ENCODE measurements at places on chromosomes 3 and 15.

DNA sequence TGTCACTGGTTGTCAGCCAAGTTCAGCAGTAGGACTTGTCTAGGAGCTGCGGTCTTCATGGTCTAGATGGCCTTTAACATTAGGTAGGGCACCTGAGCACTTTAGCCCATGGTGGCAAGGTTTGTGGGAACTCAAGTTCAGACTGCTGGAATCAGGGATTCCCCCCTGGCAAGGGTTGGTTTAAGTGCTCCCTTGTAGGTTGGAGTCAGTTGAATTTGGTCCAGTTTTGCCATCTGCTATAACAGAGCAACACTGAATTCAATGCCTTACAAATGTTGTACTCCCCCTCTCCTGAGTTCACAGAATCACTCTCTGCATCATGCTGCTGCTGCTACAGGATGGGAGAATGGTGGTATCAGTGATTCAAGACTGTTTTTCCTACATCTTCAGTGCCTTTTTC is 509.3 kb downstream of the VGLL3 start:
- no peak for DNase-seq

- peak; percentile 51 for DNase-seq
Measured at GRCh38 chr15:77475001-77475400, 54.3 kb downstream of the HMG20A start.

- DNase-seq: no peak
Measured at GRCh38 chr3:52456800-52457183, 1.4 kb downstream of the NISCH start.

DNA sequence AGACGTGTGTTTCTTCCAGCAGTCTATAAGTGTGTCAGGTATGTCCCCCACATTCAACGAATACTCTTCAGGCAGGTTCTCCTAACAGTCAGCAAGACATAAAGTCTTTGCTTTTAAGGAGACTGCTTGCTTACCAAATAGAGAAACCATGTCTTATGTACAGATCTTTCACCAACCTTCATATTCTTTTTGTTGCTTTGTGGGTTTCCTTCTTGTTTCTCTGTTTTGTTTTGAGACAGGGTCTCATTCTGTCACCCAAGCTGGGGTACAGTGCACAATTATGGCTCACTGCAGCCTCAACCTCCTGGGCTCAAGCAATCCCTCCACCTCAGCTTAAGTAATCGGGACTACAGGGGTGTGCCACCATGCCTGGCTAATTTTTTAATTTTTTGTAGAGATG is 14.3 kb downstream of the DYNC1LI1 start:
- no peak for DNase-seq

GRCh38 chr3:190581041-190581541 is 67.2 kb downstream of the IL1RAP start:
- DNase-seq: no peak

DNA sequence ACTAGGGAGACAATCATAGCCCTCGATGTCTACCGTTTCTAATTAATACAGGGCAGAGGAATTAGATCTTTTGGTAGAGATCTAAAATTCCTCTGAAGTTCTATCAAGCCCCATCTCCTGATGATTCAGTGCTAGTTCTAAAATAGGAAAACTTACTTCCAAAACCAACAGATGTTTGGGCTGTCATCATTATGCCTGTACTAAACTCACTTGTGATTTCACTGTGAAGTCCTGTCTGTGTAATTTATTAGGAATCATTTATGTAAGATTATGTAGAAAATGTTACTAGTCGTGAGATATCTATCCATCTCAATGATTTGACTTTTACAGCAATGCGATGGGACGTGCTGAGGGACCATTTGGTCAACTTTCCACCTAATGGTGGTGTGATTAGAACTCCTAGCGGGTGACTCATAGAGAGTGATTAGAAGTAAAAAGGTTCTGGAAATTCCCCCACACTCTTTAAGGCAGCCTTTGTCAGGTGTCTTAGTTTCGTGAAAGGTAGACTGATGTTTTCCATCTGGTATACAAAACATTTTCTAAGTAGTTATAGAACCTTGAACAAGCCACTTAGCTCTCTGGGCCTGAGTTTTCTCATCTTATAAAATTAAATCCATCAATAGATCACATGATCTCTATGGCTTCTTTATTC is 34.2 kb downstream of the LIPC start:
- DNase-seq: no peak

DNA sequence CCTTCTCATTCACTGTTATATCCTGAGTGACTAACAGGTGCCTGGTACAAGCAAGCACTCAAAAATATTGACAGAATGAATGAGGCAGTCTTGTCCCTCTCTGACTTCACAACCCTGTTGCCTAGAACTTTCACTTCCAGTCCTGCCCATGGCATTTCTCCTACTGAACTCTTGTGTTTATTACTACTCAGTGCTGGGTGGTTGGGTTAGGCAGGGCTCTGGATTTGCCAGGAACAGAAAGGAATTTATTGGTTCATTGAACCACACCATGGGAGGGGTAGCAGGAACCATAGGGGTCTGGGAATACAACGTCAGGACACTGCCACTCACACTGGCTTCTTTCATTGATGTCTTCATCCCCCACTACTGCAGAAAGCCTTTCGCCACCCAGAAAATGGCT is 41.9 kb upstream of the SEMA4B start:
- DNase-seq: no peak

- DNase-seq: peak; percentile 1
Measured at GRCh38 chr3:22555753-22556435, 647.2 kb upstream of the UBE2E2 start.

DNA sequence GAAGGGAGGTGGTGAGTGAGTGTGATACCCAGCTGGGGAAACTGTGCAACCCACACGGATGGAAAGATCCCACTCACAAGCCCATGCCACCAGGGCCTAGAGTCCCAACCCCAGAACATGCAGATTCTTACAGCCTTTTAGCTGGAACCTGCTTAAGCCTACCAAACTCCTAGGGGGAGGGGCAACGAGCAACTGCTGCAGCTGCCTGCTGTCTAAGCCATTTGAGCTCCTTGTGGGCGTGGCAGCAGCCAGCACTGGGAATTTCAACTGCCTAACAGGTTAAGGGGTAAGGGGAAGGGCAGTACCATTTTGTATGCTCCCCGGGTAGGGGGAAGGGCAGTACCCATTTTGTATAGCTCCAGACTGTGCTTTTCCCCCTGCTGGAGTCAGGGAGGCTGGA is 673.2 kb upstream of the BCHE start:
- DNase-seq: no peak

DNA sequence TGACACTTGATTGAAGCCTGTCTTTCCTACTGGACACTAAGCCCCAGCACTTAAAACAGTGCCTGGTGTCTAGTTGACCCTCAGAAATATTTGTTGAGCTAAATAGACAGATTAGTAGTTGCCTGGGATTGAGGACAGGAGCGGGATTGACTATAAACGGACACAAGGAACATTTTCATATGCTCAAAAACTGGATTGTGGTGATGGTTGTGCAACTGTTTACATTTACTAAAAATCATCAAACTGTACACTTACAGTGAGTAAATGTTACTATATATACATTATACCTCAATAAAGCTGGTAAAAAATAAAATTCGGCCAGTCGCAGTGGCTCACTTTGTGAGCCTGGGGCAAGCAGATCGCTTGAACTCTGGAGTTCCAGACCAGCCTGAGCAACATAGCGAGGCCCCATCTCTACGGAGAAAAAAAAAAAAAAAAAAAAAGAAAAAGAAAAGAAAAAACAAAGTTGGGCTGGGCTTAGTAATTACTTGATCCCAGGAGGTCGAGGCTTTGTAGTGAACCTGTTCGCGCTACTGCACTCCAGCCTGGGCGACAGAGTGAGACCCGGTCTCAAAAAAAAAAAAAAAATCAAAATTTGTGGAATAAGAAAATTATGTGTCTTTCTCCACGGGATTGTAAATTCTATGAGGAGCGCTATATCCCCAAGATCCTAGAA is 632 bp upstream of the IDH3A start:
- no peak for DNase-seq

DNA sequence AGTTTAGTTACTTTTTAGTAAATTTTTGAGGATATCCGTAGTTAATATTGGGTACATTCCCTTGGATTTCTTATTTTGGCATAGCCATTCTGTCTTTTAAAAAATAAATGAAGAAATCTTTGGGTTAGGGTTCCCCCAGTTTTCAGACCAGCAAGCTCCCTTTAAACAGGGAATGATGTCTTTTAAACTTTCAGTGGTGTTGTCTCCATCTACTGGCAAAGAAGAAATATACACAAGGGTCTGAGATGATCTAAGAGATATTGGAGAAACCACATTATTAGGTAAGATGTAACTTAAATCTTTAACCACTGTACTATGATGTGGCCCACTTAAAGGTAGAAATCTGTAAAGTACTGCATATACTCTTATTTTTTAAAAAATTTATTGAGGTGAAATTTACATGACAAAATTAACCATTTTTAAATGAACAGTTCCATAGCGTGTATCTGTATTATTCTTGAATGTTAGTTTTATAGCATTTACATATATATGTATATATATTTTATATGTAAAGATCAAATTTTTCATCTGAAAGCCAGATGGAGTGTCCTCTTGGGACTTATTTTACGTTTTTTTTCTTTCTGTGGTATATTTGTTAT is 35.1 kb upstream of the EIF3J start:
- DNase-seq: no peak

GRCh38 chr3:66303491-66303901 is 82.7 kb downstream of the SLC25A26 start:
- no peak for DNase-seq

DNA sequence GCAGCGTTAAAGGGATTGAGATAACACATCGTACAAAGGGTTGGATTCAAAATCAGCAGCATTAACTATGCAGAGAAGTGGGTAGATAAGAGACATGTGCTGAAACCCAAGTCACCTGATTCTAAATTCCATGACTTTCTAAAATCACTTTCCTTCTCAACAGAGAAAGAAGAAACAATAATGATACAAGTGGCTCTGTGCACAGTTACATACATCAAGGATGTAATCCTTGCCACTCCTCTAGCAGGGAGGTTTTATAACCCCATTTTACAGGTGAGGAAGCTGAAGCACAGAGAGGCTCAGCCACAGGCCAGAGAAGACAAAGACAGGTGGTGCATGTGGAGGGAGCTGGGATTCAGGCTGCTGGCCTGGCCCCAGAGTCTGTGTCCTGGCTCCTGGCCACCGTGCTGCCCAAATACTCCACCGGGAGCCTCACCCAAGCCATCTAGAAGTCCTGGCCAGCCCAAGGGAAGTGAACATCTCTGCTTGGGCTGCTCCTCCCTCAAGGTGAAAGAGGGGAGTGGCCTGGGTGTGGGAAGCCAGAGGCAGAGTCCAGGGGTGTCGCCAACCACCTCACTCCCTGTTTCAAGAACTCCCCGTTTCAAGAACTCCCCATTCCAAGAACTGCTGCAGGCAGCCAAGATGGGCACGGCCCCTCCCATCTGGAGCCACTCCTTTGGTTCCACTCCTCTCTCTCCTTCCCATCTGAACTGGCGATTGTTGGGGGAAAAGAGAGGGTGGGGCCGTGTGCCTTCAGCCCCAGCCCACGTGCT is 147.1 kb downstream of the NUP210 start:
- DNase-seq: no peak

DNA sequence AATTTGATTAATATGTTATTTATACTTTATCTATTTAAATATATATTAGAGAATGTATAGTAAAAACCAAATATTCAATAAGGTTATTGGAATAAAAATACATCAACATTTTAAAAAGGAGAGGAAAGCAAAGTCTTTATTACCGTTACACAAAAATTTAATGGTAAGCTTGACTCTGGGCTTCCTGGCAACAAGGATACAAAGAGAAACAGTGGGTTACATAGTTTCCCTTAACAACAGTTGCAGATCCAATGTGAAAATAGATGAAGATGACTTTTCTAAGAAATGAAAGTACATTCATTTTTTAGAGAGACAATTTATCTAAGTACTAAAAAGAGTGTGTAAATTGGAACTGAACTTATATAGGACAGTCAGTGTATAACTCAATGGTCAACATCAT is 6.0 kb upstream of the PHLDB2 start:
- DNase-seq: no peak

DNA sequence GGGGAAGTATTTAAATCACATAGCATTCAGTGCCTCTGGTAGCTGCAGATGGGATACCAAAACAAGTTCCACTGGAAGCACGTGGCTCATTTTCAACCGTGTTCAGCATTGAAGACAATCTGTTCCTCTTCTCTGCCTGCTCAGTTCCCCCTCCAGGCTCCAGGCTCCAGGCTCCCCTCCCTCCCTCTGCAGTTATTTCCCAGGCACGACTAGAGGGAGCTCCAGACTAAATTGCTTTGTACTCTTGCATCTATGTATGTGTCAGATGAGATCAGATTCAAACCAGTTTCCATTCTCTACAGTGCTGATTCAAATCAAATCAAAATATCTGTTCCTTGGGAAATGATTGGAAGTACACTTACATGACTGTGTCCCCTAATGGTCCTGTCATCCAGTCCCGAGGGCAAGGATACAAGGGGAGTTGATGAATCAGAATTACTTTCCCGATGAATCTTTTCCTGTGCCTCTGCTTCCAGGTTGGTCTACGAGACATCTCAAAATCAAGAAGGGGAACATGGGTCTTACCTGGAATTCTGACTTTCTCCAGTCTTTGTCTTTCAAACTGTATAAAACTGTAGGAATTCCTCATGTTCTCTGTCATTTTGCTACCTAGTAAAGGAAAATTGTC is 600.5 kb downstream of the EDEM1 start:
- no peak for DNase-seq

GRCh38 chr3:184776916-184777315 is 35.0 kb upstream of the VPS8 start:
- no peak for DNase-seq

DNA sequence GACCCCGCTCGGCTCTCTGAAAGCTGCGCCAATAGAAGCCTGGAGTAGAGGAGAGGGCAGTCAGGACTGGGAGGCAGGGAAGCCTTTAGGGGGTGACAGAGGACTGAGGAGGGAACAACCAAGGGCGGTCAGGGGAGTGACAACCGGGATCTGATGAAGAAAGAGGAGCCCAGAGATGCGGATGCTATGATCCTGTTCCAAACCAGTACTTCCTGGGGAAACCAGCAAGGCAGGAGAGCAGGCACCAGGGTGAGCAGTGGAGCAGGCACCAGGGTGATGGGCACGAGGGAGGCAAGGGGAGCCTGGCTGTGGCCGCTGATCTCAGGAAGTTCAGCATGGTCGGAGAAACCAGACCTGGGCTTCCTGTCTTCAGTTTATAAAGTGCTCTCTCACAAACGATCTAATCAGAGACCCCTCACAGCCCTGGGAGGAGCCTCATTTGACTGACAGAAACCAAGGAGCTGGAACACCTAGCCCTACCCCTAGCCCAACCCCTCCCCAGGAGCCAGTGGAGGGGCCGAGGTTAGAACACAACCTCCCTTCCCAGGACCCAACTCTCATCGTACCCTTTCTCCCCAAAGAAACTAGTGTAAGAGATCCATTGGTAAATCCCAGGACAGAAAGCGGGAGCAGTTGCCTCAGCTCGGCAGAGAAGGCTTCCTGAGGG is 34.9 kb downstream of the CCDC33 start:
- DNase-seq: no peak

GRCh38 chr3:73284472-73284871 is 223.0 kb downstream of the EBLN2 start:
- DNase-seq: peak; percentile 20

All from NCI-H1092 treated with DMSO at 0.1 percent for 48 hours (cell line).